ENCODE measurements at places on chromosomes 4 and X.

GRCh38 chrX:14832151-14832550, 40.7 kb downstream of the FANCB start:
- no peak for DNase-seq

- DNase-seq, result no peak
Measured at GRCh38 chrX:118225711-118226428, 109.3 kb upstream of the KLHL13 start.

DNA sequence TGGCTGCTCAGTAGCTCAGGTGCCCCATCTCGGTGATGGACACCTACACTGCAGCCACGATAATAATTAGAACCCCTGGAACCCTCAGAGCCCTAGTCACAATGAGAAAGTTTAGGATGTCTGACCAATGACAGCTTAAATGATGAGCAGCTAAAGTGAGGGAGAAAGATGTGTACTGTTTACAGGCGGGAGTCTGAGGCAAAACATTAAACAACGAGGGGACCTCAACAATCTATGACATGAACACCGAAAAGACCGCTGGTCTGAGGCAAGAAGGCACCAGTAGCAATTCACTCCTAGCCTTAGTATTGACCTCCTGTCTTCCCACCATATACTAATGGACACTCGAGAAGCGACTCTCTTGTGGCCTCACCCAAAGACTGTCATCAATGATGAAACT, 369.5 kb upstream of the SMIM31 start:
- DNase-seq, result no peak

GRCh38 chrX:111869639-111870034, 6.3 kb upstream of the TRPC5OS start:
- DNase-seq, result no peak

DNA sequence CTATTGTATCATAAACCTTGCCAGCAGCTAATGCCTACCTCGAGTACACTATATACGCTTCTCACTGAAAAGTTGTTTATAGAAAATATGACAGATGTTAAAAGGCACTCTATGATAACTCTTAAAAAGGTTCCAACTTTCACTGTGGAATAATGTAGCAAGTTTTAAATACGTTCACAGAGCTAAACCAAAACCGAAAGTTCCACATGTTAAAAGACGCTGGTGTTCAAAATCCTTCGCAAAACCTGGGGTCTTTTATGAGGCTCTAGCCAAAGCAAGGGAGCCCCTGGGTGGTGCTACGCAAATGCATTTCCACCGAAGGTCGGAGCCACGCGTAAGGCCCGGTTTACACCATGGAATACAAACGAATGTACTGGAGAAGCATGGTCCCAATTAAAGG, 103.7 kb upstream of the TENM3 start:
- no peak for DNase-seq

DNA sequence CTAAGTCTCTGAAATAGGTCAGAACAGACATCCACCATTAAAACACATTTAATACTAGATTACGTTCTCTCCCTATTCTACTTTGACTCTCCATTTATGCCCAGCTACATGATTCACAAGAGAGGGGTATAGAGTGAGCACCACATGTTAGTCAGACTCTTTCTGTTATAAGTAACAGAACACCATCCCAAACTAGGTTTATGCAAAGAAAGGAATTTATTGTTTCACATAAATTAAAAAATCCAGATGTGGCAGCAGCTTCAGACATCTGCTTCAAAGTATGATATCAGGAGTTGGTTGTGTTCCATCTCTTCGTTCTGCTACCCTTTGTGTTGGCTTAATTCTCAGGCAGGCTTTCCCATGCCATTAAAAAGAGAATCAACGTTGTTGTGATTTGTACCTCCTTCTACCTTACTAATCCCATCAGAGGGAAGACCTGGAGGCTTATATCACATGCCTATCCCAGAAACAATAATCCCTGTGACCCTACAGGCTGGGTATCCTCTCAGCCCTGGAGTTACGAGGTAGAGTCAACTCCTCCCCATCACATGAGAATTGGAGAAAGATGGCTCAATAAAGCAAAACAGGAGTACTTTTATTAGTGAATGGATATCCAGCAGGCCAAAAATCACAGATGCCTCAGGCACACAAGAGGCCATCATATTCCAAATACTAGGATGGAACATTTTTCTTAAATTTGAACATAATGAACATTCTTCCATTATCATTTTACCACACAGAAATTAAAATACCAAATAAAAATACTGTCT, 163.2 kb downstream of the SLC7A11 start:
- DNase-seq, result no peak

DNA sequence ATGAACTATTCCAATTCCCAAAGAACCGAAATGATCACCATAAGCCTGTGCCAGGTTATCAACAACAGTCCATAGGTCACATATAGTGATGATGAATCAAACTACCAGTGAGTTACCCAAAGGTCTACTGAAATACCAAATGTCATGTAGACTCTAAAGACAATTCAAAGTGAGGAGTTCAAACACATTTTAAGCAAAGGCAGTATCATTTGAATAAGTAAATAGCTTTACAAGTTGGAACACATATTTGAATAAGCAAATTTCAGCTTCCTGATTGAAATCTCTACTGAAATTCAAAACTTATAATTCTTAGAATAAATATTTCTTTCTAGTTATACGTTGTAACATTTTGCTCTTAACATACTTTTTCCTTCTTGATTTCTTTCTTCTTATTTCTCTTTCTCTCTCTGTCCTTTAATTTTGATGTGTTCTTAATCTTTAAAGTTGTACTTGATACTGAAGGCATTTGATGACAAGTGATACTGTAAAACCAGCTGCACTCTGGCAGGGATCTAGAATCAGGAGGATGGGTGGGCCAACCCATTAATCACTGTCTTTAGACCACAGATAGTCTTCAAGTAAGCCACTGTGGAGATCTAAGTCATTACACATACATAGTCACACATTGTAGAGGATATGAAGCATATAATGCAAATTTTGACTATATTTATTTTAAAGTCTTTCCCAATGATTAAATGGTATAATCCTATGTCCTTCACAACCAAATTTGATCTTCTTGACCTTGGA, 34.5 kb downstream of the GABRA4 start:
- DNase-seq, result no peak

- no peak for DNase-seq
Measured at GRCh38 chrX:135389243-135389642, 32.5 kb upstream of the SMIM10L2A start.

- DNase-seq, result no peak
Measured at GRCh38 chrX:30296408-30297254, 12.6 kb downstream of the NR0B1 start.

GRCh38 chr4:122045533-122045932, 93.7 kb upstream of the TRPC3 start:
- no peak for DNase-seq

Measured in stimulated activated CD8-positive, alpha-beta memory T cell treated with anti-CD3 and anti-CD28 coated beads, Interleukin-7, amount 100 ng/mL, for 24 hours (primary cell).